ENCODE measurements at places on chromosomes 7 and 10.

DNA sequence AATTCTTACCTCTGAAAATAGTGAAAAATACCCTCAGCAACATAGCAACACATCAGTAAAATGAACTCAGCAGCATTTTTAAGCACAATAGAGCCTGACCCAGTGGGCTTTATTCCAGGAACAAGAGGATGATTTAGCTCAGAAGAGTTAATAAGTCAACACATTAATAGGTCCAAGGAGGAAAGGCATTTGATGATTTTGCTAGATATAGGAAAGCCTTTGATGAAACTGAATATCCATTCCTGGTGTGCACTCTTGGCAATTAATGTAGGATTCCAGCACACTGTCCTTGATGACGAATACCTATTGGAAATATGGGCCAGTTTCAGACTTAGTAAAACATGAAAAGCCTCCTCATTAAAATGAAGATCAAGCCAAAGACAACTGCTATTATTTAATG lies 42.5 kb downstream of the RASGEF1A start:
- no peak for DNase-seq

GRCh38 chr10:88113232-88113631 lies 249.8 kb downstream of the PTEN start:
- DNase-seq = no peak

- DNase-seq = no peak
These were observed 474.2 kb downstream of the ADRA2A start for GRCh38 chr10:111551001-111551400.

DNA sequence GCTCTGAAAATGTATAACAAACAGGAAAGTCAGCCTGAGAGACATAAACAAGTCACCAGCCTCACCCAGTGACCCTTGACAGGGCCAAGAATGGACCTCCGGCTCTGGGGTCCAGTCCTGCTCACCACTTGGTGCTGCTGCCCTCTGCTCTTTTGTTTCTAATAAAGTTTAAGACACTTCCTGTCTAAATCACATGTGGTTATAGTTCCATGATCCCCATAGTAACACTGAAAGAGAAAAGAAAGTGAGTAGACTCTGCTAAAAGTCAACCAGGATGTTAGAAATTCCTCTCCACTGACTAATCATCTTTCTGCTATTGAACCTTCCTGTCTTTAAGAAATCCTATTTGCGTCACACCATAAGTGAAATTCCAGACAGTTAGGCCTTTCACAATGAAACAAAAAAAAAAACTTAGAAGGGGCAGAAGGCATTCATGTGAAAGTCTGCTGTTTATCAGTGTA lies 179.2 kb upstream of the BET1 start:
- DNase-seq = no peak

DNA sequence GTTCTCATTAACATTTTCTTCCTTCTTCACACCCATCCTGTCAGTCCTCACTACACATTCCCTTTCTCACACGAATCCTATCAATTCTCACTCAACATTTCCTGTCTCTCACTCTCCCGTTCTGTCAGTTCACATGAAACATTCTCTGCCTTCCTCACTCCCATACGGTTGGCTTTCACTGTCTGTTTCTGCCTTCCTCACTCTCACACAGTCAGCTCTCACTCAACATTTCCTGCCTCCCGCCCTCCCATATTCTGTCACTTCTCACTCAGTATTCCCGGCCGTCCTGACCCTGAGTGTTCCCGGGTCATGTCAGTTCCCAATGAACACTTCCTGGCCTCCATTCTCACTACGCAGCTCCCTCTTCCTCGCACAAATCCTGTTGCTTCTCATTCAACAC lies 61.5 kb downstream of the DYNC2I1 start:
- DNase-seq = no peak

DNA sequence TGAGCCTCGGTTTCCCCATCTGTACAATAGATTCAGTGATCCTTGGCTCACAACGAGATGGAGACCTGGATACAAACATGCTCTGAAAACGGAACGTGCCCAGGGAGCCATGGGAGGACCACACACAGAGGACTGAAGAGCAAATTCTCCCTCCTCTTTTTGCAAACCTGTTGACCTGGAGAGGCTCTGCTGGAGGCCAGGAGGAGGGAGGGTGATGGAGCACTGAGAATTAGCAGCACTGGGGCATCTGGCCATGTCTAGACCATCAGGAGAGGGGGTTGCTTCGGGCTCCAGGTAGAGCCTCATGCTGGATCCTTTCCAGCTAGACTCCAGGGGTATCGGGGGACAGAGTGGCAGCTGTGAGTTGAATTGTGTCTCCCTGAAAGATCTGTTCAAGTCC lies 97.4 kb upstream of the GPR26 start:
- DNase-seq = no peak

DNA sequence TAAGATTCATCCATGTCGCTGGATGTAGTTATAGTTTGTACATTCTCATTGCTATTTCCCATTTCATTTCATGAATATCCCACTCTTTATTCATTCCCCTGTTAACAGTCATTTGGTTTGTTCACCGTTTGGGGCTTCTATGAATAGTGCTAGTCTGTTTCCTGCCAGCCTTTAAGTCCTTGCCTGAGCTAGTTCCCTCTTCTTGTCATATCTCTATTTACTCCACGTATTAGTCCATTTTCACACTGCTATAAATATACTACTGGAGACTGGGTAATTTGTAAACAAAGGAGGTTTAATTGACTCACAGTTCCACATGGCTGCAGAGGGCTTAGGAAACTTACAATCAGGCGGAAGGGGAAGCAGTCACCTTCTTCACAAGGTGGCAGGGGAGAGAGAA lies 56.2 kb downstream of the PLCE1 start:
- DNase-seq = no peak

DNA sequence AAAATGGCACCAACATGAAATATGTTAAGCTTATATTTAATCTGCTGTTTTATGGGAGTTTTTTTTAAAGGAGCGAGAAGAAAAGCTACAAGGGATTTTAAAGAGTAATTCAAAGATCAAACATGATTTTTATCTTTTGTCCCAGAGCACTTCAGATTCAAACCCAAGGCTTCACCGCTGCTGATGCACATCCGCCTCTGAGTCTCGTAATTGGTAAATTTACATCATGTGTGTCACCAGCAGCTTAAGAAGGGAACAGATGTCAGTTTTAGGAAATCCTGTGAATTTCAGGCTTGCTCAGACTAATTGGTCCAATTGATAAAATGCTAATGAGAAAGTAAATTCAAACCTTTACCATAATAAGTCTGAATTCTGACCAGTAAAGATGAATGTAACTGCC lies 406.3 kb downstream of the GFRA1 start:
- no peak for DNase-seq

GRCh38 chr7:135231686-135232085 lies 2.0 kb upstream of the STRA8 start:
- DNase-seq = no peak

DNA sequence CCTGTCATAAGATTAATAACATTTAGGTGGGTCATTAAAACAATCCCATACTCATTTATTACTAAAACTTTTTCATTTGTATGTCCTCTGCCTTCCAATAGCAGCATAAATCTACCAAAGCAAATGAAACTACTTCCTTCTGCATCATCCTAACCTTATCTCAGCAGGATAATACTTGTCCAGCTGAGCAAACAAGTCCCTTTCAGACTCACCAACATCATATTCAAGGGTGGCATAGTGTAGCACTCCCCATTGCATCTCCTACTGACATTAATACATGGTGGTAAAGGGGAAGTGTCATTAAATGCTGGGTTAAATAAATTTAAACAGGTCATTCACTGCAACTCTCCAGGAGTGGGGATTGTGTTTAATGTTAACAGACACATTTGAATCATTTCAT lies 3.4 kb upstream of the MINDY3 start:
- DNase-seq = no peak

- DNase-seq = no peak
These were observed 37.7 kb downstream of the CFAP58 start for GRCh38 chr10:104391150-104391968.

DNA sequence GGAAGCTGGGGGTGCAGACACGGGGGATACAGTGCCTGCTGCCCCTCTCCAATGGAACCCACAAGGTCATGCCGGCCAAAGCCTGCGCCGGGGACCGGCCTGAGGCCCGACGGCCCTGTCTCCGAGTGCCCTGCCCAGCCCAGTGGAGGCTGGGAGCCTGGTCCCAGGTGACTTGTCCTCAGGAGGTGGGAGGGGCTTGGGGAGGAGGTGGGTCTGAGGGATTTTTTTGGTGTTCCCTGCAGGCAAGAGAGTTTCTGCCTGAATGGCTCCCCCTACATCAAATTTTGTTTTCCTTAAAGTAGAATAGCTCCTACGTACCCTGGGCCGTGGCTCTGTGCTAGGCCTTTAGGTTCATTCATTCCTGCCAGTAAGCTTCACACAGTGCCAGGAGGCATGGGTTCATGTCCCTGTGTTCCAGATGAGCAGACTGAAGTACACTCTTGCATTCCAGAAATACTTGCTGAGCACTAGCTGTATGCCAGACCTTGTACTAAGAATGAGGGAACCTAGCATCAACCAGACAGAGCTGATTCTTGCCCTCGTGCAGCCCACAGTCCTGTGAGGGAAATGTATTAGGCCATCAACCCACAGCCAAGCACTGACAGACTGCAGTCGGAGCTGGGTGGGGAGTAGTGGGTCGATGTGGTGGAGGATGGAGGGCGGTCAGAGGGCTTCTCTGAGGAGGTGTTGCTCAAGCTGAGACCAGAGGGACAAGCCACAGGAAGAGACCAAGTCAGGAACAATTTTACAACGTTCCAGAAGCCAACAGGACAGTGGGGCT lies 31.1 kb downstream of the TBATA start:
- no peak for DNase-seq

DNA sequence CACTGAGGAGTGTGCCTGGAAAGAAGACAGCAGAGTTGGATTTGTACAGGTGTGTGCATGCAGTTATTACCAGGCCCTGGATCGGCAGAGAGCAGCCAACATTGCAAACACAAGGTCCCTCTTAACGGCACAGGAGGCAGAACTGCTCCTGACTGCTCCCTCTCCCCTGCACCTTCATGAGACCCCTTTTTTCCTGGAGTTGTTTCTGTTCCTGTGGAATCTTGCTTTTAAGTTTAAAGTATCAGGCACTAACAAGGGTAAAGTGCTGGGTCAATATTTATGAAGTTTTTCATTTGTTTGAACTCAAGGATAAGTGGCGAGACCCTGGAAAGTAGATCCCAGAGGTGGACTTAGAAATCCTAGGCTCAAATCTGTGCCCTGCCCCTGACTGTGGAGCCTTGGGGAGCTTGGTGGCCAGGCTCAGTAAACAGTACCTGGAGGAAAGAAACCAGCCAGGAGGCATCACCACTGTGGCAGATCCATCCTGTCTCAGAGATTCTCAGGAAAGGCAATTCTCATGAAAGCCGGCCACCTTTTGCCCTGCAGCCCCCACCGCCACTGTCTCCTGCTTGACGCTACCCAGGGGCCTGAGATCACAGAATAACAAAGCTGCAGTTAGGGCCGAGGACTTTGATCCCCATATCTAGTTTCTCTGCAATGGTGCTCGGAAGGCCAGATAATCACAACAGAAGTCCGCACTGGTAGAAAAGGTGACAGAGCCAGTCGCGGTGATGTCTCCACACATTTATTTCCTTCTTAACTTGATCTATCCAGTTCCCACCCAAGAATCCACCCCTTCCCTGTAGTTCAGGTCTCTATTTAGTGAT lies 36.7 kb downstream of the DDC start:
- no peak for DNase-seq

GRCh38 chr7:130286881-130287280 lies 6.1 kb upstream of the CPA4 start:
- no peak for DNase-seq

DNA sequence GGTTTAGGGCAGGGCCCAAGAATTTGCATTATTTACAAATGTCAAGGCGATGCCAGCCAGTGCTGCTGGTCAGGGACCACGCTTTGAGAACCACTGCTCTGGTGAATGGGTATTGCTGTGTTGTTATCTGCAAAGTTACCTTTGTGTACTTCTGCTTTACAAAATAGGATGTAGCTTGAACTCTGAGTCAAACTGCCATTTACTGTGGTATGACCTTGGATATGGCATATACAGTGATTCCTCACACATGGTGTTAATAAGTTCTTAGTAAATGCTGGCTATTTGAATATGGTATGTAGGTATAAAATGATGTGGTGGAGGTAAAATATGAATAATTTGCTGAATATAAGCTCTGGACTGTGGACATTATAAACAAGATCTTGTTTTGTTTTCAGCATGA lies 148.9 kb downstream of the AUTS2 start:
- DNase-seq = no peak

DNA sequence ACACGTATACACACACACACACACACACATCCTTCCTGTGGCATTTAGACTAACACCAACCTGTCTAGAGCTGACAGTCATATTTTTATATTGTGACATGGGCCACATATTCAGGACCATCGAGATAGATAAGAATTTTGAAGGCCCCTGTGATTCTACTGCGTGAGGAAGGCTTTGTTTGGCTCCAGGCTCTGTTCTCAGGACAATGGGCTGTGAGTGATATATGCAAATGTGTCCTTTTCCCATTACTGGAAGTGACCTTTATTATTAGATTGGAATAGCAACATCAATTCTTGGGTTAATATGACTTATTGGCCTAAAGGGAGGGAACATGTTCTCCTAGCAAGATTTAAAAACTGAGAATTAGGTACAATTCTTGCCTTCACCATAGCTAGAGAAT lies 156.1 kb downstream of the SPAG6 start:
- no peak for DNase-seq

- DNase-seq = no peak
These were observed 21.9 kb downstream of the GRID1 start for GRCh38 chr10:86344714-86345161.

- no peak for DNase-seq
These were observed 828 bp upstream of the CFAP70 start for GRCh38 chr10:73359492-73359891.

DNA sequence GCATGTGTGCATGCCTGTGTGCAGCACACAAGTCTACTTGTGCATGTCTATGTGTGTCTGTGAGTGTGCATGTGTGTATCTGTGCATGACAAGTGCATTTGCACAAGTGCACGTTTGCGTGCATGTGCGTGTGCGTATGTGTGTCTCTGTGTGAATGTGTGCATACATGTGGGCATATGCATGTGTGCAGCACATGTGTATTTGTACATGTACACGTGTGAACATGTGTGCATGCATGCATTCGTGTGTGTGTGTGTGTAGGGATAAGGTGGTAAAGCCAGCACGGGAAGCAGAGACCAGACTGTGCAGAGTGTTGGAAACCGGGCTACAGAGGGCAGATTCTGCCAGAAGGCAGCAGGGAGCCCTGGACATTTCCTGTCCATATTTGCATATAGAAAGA lies 35.9 kb upstream of the GNA12 start:
- no peak for DNase-seq

- no peak for DNase-seq
These were observed 29.2 kb upstream of the NAMPT start for GRCh38 chr7:106313966-106314365.

DNA sequence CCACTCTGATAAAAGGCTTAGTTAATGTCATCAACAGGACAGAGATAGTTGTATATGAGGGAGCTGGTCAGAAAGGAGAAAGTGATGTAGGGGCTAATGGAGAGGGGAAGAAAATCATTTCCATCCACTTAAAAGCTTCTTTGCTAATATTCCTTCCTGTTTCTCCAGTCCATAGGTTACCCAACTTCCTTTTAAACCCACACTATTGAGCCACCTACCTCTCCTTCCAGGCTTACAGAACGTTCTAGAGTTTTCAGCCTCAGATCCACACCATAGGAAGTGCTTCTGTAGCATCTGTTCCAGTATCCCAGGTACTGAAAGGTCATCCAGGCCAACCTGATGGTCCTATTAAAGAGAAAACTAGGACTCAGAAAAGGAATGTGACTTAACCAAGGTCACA lies 28.2 kb downstream of the STRIP2 start:
- no peak for DNase-seq
